Lung (tissue), 17 donors: ENCODE measurements at places on chromosomes 2 and 18.
A peak's percentile ranks its signal among the peaks of the same experiment; 100 is the strongest.

- no peak for DNase-seq
Observed at GRCh38 chr2:235966396-235966795, 201.8 kb downstream of the GBX2 start.

DNA sequence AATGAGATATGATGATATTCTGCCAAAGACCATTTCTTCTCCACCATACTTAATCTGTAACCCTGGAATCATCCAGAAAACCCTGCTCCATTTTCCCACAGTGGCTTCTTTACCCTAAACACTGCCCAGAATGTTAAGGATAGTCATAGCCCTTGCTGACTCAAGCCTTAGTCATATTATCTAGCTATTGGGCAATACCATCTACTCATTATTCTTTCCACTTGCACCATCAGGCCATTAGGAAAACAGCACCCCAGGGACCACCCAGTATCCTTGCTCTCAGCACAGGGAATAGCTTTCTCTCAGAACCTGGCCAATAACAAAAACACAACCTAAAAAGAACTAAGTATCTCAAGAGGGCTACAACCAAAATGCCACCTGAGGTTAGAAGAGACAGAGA, 445.7 kb upstream of the SLC14A2 start:
- no peak for DNase-seq

DNA sequence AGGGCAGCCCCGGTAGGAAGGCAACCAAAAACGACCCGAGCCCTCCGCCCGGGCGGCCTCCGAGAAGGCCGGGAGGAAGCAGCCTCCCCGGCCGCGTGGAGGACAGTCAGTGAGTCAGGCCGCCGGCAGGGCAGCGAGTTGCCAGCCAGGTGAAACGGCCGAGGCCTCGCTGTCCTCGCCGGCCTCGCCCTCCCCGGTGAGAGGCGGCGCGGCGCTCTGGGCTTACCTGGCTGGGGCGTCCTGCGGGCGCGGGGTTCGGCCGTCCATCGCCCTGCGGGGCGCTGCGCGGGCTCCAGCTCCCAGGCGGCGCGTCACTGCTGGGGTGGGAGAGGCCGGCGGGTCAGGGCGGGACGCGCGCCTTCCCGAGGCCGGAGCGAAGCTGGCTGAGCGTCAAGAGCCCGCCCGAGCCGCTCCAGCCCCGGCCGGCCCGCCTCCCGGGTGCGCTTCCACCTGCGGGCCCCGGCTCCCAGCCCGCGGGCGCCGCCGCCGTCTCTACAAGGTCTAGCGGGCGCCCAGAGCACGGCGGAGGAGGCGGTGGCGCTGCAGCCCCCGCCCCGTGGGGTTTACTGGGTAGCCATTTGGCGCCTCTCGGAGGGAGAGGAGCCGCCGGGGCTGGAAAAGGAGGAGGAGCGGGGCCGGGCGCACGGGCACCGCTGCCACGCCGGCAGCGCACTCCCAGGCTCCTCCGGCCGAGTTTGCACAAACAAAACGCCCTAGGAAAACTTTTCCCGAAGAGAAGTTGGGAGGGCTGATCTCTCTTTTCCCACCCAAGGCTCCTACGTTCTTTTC, 499 bp downstream of the COBLL1 start:
- peak; percentile 74 for DNase-seq

DNA sequence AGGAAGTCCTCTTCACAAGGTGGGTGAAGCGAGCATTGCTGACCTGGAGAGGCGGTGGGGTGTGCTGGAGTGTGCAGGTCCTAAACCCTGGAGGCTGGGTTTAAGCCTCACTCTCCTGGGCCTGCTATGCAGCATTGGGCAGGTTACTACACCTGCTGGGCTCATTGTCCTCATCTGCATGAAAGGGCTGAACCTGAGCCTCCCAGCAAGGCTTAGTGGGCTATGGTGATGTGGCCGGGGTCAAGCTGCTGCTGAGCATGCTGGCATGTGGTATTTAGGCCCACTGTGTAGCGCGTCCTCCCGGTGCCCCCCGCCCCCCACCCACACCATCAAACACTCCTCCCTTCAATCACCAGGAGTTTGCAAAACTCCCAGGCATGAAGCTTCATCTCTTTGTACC, 37.3 kb downstream of the INHBB start:
- DNase-seq, result no peak

- DNase-seq, result no peak
Observed at GRCh38 chr2:61253136-61253535, 91.1 kb downstream of the C2orf74 start.

DNA sequence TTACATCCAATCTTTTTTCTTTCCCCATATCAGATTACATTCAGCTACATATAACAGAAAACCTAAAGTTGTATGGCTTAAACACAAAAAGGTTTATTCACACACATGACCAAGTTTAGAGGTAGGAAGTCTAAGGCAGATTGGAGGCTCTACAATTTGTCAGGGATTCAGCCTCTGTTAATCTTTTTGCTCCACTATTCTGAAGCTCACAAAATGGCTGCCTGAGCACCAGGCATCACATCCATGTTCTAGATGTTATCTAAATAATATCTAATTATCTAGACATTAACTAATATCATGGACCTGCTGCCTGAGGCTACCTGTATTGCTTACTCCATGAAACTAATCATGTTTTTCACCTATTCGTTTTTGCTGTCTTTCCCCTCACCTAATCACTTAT, 23.7 kb upstream of the DSC2 start:
- DNase-seq, result no peak

- DNase-seq, result no peak
Observed at GRCh38 chr18:36265015-36265414, 32.5 kb upstream of the FHOD3 start.

DNA sequence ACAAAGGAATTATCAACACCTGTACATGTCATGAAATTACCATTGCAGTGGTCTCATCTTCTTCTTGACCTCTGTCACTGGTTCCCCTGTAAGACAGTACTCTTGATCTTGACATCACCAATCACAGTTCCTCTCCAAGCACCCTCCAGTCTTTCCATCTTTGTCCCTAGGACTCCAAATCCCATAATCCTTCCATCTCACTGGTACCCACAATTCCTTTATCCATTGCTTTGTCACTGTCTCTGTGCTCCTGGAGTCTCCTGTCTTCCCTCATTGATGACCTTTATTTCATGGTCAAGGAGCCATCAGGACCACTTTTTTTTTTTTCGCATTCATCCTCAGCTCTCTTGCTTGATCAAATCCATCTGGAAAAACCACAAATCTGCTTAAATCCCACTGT, 56.7 kb downstream of the COL4A3 start:
- DNase-seq, result no peak

DNA sequence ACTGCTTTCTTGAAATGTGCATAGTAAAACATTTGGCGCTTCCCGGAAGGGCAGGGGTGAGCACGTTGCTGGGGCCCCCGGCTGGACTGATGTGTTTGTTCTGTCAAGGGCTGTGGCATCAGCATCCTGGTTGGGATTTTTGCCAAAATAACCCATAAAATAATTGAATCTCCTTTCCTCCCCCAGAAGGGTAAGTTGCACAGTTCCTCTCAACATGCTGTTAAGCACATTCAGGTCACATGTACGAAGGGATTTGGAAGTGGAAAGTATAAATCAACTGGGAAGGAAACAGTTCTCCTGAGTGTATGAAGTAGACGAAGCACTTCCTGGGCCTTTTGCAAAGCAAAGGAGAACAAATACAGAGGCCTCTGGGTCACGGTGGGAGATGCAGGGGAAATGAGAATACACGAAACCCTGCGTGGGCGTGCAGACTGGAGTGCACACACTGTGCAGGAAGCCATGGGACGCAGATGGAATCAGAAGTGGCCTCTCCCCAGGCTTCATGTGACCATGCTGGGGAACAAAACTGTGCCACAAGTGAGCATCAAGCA, 183.9 kb downstream of the LPIN1 start:
- peak; percentile 60 for DNase-seq

- DNase-seq, result no peak
Observed at GRCh38 chr2:181041661-181042060, 61.3 kb downstream of the UBE2E3 start.

GRCh38 chr2:98868548-98869271, 67.3 kb downstream of the CRACDL start:
- no peak for DNase-seq

DNA sequence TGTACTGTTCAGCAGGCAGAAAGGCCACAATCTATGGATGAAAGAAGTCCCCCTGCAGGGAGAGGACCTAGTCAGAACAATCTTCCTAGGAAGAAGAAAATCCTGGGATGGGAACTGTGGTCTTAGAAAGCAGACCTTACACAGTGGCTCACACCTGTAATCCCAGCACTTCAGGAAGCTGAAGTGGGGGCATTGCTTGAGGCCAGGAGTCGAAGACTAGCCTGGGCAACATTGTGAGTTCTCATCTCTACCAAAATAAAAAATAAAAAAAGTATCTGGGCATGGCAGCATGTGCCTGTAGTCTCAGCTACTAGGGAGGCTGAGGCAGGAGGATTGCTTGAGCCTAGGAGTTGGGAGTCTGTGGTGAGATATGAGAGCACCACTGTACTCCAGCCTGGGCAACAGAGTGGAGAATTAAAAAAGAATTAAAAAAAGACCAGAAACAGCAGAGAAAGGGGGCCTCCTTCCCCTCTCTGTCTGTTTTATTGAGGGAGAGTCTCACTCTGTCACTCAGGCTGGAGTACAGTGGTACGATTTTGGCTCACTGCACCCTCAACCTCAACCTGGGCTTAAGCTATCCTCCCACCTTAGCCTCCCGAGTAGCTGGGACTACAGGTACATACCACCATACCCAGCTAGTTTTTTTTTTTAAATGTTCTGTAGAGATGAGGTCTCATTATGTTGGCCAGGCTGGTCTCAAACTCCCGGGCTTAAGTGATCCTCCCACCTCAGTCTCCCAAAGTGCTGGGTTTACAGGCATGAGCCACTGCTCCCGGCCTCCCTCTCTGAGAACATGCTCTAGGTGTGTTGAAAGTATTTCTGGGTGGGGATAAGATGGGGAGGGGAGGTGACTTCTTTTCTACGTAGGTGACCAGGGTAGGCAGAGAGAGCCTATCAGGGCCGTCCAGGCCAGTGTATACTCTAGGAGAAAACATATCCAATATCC, 7.4 kb downstream of the RHOB start:
- DNase-seq, result no peak

GRCh38 chr18:79888016-79888415, 63.4 kb downstream of the SLC66A2 start:
- DNase-seq, result no peak

DNA sequence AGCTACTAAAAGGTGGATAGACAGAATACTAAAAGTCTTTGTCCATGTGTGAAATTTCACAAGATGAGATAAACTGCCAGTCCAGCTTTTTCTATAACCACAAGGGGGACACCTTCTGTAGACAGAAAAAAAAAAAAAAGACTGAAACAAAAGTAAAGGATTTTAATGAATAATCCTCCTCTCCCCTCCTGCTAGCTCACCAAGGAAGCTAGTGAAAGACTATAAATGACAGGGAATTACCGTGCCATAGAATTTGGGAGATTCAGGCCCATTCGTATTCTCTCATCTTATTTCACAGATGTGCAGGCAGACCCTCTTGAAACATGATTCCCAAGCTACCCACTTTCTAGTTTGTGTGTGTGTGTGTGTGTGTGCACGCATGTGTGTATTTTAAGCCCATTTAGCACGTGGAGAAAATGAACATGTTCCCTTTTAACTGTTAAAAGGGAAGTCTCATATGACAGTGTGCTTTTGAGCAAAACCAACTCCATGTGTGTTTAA, 36.3 kb upstream of the SLC8A1 start:
- peak; percentile 47 for DNase-seq

- no peak for DNase-seq
Observed at GRCh38 chr2:126863336-126864015, 35.2 kb upstream of the TEX51 start.

DNA sequence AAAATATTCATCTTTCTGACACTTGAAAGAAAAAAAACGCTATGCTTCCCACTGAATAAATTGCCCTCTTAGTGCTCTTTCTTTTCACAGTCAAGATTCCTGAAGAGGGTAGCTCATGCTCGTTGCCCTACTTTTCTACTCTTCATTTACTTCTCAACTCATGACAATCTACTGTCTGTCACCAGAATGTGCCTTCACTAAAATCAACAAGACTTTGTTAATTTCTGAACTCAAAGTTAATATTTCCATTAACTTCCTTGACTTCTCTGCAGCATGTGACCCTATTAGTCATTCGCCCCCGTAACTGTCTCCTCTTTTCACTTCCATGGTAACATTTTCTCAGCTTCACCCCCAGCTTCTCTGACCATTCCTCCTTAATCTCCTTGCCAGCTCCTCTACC, 98.9 kb upstream of the MAPRE2 start:
- DNase-seq, result no peak

- peak; percentile 4 for DNase-seq
Observed at GRCh38 chr2:159362816-159363251, 76.3 kb upstream of the WDSUB1 start.

- DNase-seq, result no peak
Observed at GRCh38 chr2:150595803-150596470, 108.5 kb upstream of the RND3 start.

GRCh38 chr2:183428881-183429280, 304.6 kb downstream of the NUP35 start:
- DNase-seq, result no peak

DNA sequence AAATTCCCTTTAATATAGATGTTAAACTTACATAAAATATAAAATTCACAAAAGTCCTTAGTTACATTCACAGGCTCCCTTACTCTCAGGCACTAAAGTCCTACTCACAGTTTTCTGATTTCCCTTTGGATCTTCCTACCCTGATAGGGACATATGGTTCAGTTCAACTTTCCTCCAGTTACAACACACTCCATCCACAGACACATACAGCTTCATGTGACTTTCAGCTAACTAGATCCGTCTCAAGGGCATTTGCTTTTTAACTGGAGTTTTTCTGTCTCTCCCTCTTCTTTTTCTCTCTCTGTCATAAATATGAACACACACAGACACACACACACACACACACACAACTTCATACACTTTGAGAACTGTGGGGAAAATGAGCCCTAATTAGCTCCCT, 419.2 kb downstream of the LRP1B start:
- DNase-seq, result peak; percentile 63

GRCh38 chr2:172046080-172046678, 39.1 kb upstream of the DLX1 start:
- DNase-seq, result no peak

- DNase-seq, result no peak
Observed at GRCh38 chr2:216482640-216483039, 16.0 kb upstream of the RPL37A start.

GRCh38 chr18:36519358-36519757, 221.8 kb downstream of the FHOD3 start:
- no peak for DNase-seq
